Large intestine (tissue), 12 donors: ENCODE measurements at places on chromosomes 5 and 9. TPM values are rescaled to one million over a fixed set of nuclear protein-coding genes. Genes with fewer than 3 reads are reported as not detected.

The ANXA2R gene
- 1.4 TPM for polyA plus RNA-seq

The ZNF300 gene
- polyA plus RNA-seq = 13.7 TPM

The SCGB3A2 gene
- polyA plus RNA-seq = not detected

The MEF2C gene
- polyA plus RNA-seq = 14.4 TPM

DNA sequence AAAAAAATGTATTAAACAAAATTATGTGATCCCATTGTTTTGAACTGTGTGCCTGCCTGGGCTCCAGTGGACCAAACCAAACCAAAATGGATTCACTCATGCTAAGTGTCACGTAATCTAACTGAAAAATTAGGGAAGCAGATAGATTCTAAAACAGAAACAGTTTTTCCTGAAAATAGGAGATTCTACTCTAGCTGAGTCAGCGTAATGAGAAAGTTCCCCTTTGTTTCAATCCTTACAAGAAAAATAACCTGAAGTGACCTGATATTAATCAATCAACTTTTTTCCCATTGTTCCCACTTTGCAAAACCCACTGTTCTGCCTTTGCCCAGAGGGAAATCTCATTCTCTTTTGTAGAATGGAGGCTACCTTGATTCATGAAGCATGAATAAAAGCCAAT, 682.4 kb upstream of the CDH10 start:
- DNase-seq = no peak

- DNase-seq = no peak
These were observed 477.4 kb upstream of the ADAMTS16 start for GRCh38 chr5:4662756-4663155.

- DNase-seq = no peak
These were observed 65.2 kb downstream of the MRPL36 start for GRCh38 chr5:1734271-1734907.

GRCh38 chr9:109708451-109708945, 71.5 kb upstream of the PALM2AKAP2 start:
- peak; percentile 17 for DNase-seq

DNA sequence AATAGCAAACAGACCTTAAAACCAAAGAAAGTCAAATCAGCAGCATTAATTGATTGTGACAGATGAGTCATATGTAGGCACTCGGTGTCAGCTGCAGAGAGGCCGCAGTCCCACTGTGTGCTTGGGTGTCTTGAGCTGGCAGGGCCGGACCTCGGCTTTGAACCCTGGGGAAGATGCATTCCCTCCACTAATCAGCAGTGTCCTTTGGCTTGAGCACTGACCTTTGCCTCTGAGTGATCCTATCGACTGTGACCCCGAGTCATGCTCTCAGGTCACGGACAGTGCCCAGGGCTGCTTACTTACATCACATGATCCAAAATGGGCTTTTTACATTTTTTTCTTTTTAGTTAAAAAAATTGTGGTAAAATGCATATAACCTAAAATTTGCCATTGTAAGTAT, 188.7 kb downstream of the GADD45G start:
- peak; percentile 28 for DNase-seq

GRCh38 chr5:61302200-61302563, 29.9 kb upstream of the ZSWIM6 start:
- no peak for DNase-seq

DNA sequence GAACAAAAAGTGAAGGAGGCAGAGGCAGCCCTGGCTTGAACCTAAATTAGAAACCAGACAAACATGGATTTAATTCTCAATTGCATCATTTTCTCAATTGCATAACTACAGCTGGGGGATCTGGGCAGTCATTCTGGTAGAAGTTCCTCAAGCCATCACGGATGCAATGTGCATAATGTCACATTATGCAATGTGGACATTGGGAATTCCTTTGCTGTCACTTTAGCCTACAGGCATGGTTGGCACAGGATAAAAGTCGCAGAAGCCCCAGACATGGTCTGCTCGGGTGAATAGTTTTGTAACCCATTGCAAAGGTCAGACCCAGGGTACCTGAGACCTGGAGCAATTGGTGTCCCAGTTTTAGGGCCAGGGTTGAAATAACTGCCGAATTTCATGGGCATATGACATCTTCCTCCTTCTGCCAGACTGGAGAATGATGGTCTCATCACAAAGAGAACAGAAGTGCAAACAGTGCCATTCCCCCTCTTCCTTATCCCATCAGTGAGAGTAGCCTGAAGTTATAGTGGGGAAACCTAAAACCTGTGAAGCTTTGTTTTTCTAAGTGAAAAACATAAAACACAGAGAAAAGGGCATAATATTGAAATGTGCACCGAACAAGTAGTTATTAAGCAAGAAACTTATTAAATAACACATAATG, 290.8 kb downstream of the MSX2 start:
- DNase-seq = no peak

DNA sequence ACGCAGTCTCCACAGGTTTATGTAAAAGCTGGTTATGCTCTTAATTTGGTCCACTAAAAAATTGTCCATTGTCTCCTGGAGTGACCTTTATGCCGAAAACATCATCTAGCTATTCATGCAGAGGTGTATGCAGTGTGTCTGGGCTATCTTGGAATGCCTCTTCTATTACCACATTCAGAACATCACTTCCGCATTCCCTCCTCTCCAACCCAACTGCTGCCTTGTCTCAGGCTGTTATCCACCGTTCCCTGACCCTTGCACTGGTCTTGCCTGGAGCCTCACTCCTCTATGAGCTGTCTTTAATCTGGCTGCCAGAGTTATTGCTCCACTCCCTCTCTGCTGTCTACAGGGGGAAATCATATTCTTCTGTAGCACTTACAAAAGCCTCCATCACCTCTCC, 214.1 kb upstream of the ANKRD55 start:
- DNase-seq = peak; percentile 93

GRCh38 chr9:14428781-14429230, 114.9 kb upstream of the NFIB start:
- peak; percentile 41 for DNase-seq

DNA sequence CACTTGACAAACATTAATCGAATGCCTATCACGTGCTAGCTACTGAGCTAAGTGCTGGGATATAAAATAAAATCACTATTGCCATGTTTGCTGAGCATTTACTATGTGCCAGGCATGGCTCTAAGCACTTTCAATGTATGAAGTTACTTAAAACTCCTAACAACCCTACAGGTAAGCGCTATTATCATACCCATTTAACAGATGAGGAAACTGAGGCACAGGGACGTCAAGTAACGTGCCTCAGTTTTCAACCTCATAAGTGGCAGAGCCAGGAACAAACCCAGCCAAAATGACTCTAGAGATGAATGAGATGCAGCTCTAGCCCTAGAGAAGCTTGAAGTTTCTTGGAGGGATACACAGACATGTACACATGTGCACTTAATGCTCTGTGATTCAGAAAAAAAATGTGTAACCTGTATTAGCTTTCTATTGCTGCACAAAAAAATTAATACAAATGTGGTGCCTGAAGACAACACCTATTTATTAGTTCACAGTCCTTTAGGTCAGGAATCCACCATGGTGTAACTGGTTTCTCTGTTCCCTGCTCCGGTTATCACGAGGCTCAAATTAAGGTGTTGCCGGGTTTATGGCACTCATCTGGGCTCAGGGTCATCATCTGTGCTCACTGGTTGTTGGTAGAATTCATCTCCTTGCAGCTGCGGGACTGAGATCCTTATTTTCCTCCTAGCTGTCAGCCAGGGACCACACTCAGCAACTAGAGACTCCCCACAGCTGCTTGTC, 33.7 kb downstream of the TTLL11 start:
- DNase-seq = peak; percentile 82

DNA sequence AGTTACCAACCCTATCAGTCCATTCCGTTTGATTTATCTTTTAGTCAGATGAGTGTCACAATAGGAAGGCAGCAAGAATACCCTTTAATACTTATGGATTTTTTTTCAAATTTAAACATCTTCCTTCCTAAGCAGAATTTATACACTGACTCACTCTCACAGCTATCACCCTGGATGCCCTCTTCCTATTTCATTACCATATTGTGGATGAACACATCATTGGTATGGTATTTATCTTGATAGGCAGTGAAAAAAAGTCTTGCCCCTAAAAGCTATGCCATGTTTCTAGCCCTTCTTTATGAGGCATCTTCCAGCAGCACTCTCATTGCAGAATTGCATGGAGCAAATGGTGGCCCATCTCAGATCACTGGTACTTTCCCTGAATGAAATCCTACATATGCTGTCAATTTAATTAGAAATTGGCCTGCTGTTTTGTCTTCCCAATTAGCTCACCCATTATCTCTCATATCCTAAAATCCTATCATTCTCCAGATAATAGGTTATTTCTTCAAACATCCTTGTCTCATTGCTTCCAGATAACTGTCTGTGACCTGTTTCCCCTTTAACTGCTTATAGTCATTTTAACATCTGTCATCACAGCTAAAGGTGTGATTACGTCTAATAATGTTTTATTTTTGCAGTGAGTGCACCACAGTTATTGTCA, 433.5 kb upstream of the POU5F2 start:
- no peak for DNase-seq

GRCh38 chr5:142800776-142801494, 30.8 kb downstream of the ARHGAP26 start:
- DNase-seq = no peak

- no peak for DNase-seq
These were observed 148.4 kb upstream of the PAPPA start for GRCh38 chr9:116005205-116005604.

DNA sequence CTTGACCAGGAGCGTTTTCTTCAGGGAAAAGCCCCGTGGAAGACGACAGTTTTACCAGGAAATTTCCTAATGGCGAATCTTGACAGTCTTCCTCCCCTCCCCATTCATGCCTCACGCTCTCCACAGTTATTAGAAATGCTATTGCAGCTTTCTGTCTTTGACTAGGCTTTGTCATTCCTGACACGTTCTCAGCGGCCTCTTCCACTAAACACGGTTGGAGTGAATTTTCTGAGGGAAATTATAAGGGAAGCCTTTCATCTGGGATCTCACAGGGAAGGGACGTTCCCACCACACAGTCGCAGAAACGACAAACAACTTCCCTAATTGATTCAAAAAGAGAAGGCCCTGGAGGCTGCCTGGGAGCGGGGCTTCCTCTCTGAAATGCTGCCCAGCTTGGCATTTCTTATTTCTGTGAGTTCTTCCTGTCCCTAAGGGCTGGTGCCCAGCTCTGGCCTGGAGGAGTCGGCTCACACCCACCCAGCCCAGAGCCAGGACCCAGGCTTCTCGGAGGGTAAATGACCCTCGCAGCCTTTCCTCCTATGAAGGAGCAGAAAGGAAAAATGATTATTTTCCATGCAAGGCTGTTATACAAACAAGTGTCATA, 57.1 kb upstream of the PPP1R26 start:
- DNase-seq = no peak

DNA sequence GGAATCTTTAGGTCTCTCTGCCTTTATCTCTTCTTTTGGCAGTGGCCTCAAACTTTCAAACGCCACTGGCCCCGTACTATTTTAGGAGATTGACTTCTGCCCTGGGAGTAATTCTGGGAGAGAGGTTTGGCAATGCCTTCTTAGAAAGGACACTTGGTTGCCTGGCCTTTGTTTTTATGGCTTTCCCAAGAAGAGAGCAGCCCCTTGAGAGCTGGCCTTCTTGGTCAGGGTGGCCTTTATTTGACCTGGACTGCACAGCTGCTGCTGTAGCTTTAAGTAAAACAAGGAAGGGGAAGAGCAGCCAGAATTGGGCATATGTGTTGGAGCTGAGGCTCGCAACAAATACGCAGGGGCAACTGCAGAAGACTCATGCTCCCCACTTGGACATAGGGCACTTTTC, 60.8 kb downstream of the PTPN3 start:
- no peak for DNase-seq

- peak; percentile 45 for DNase-seq
These were observed 67.5 kb upstream of the CKMT2 start for GRCh38 chr5:81165493-81166119.

GRCh38 chr9:130933114-130934046, 5.7 kb downstream of the FIBCD1 start:
- DNase-seq = no peak

DNA sequence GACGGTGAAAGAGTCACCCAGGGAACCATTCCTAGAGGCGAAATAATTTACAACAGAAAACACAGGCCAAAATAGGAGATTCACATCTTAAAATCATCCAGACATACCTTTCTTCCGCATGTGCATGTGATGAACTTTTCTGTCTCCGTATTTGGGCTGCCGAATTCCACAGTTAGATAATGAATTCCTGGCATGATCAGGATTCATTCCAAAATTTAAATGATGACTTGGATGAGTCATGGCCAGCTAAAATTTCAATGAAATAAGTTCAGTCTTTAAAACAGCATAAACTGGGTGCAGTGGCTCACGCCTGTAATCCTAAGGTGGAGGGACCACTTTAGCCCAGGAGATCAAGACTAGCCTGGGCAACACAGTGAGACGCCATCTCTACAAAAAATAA, 82.7 kb downstream of the DROSHA start:
- DNase-seq = no peak

DNA sequence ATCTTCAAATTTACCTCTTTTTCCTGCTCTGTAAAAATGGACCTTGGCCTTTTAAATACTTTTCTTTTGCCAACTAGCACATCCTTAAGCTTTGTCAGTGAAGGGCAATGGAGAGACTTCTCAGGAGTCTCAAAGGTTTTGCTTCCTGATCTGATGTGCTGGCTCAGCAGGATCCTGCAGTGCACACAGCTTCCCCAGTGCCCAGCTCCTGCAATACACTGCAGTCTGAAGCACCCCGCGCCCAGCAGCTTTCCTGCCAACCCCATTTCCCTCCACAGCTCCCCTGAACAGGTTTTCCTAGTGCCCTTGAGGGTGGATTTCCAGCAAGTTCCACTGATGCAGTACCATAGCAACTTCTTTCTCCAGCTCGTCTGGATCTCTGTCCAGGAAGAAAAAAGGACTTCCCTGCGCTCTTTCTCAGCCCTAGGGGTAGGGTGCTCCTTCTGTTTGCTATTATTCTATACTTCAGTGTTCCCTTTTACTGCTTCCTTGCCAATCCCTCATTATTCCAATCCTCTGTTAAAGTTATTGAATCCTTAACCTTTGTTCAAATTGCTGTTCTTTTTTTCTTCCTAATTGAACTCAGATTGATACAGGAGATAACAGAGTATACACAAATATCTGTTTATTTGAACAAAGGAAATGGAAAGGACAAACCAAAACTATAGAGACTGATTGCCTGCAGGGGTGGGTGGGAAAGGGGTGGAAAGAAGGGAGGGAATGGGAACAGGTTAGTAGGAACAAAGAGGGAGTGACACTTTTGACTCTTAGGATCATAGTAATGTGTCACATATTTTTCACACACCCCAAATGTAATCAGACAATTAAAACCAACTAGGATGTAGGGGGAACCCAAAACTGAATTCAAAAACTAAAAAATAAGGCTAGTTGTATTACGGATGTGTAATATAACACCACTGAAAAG, 8.5 kb downstream of the SNAPC3 start:
- DNase-seq = peak; percentile 54

- DNase-seq = no peak
These were observed 4.6 kb upstream of the ANP32B start for GRCh38 chr9:97978371-97979130.

GRCh38 chr5:149337736-149338135, 7.6 kb upstream of the GRPEL2 start:
- no peak for DNase-seq
